Heart left ventricle (tissue), 16 donors: ENCODE measurements at places on chromosomes 1 and 21. TPM values are rescaled to one million over a fixed set of nuclear protein-coding genes. Genes with fewer than 3 reads are reported as not detected.

Gene MAP10
- polyA plus RNA-seq, result 1.6 TPM

Gene SYTL1
- polyA plus RNA-seq, result 1.2 TPM

Gene ISG15
- polyA plus RNA-seq, result 34.4 TPM

Gene SLC9C2
- not detected for polyA plus RNA-seq

Gene CRNN
- polyA plus RNA-seq, result not detected

Gene SPATA1
- 0.19 TPM for polyA plus RNA-seq

Gene OR2T3
- not detected for polyA plus RNA-seq

Gene RALGPS2
- 1.6 TPM for polyA plus RNA-seq

Gene BATF3
- polyA plus RNA-seq, result 0.69 TPM

Gene ZNF648
- not detected for polyA plus RNA-seq

DNA sequence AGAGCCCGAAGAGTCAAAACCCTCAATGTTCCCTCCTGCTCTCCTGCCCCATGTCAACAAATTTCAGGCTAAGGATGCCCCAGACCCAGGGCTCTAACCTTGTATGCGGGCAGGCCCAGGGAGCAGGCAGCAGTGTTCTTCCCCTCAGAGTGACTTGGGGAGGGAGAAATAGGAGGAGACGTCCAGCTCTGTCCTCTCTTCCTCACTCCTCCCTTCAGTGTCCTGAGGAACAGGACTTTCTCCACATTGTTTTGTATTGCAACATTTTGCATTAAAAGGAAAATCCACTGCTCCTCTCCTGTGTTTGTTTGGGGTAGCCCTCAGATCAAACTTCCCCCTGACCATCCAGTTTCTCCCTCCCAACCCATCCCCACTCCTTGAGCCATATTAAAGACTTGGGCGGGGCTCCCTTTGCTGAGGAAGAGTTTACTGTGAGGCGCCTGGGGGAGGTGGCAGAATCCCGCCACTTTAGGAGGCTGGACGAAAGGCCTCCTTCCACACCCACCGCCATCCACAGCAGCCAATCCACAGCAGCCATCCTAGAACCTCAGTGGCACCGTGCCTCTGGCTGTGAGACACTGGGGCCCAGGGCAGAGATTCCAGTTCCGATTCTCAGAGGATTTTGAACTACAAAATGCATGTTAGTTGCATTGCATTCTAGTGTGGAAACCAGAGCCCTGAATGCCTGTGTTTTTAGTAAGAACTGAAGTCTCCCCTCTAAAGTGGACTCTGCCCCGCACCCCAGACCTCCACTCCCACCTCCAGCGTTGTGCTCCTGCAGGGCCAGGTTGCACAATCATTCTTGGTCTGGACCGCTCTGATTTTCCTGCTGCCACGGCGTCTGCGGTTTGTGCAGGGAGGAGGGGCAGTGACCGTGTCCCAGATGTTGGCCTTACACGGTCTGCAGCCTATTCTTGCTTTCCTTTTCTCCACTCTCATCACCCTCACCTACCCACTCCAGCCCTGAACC is 3.0 kb downstream of the OLFML3 start:
- peak; percentile 79 for DNase-seq

DNA sequence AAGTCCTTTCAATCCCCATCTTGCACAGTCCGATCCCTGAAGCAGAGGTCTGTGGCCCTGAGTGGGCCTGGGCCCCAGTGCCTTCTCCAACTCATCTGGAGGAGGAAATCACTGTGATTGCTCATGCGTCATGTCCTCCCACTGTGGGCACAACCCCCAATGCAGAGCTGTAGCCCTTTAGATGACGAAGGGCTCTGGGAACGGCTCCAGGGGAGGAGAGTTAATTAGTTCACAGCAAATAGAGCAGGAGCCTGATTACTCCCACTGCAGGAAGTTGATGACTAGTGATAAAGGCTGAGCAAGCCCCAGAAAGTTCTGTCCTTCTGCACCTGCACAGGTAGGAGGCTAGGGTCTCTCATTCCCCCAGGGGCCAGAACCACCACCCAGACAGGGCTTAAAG is 111.5 kb downstream of the CCDC185 start:
- DNase-seq, result no peak

- no peak for DNase-seq
Observed at GRCh38 chr1:180507795-180508724, 5.7 kb upstream of the ACBD6 start.

DNA sequence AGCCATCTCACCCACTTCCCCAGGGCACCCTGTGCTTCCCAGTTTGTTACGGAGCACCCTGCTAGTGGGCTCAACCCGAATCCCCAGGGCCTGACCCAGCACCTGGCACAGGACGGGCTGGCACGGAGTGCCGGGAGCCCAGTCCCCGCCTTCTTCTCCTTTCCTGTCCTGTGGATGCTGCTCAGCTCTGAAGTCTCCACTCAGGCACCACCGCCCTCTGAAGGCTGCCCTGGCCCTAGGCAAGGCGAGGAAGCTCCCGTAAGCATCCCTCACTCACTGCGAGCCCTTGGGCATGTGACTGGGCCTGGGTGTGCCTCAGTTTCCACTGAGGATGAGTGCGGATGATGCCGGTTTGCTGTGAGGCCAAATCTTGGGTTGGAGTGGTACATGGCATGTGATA is 21.8 kb downstream of the SLC1A7 start:
- DNase-seq, result no peak

DNA sequence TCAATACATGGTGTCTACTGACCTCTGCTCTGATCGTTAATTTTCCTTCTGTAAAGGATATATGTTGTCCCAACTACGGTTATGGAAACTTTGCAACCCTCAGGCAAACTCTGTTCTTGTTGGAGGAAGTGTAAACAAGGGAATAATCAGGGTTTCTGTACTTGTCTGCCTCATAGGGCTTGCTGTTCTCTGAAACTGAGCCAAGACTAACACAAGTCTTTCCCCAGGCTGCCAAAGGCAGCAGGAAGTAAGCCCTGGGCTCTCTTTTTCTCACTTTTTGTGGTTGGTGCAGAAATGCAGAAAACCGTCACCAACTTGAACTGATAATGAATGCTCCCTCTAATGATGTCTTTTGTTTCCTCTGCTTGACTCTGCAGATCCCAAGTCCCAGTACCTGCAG is 7.6 kb downstream of the CYP4X1 start:
- no peak for DNase-seq

GRCh38 chr1:17141441-17142197 is 22.4 kb upstream of the PADI2 start:
- no peak for DNase-seq

DNA sequence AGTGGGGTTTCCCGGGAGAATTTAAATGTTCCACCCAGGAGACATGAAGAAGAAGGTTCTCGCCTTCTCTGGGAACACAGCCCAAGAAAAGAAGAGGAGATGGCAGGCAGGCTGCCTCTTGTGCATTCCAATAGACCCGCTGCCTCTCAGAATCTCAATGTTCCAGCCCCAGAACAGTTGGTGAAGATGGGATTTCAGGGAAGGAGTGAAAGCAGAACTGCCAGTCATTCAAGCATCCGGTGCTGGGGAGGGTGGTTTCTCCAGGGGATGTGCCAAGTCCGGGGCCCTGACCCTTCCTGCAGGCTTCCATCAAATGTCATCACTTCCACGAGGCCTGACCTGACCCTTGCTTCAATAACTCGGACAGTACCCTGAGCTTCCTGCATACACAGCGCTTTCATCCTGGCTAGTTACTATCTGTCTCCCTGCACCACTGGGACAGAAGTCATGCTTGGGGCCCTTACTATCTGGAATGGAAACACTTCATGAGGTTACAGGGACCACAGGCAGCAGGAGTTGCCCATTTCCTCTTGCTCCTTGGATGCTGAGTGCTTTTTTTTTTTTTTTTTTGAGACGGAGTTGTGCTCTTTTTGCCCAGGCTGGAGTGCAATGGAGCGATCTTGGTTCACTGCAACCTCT is 386.6 kb upstream of the POU3F1 start:
- DNase-seq, result no peak

DNA sequence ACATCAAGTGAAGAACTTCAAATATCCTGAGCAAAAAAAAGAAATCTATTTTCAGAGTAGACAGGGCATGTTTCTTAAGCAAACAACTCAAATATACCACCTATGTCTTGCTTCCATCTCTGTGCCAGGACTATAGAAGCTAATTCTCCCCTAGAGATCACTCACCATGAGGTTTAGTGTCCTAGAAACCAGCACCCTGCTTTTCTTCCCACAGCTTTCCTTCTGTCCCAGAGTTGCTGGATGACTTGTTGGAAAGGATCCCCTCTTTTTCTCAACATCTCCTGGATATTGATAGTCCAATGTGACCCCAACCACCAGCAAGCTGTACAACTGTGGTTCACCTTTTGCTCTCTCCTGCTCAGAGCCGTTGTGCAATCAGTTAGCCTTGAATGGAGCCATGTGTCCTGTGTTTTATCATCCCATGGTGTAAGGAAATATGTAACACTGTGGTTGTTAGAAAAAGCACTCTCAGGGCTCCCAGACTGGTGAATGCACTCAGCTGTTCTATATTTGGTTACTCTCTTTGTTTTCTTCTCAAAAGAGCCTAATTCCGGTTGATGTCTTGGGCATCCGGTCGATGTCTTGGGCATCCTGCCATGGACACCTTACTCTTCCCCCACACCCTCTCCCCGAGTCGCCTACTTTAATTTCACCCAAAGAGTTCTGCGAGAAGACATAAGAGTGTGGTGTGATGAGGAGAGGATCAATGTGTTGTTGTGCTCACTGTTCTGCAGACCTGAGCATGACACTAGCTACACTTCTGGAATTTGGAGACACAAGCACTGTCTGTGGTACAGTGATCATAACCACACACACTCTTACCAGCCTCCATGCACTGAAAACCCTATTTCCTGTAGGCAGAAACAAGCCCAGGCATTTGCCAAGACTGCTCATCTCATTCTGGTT is 1.7 kb downstream of the TNFSF4 start:
- DNase-seq, result no peak

DNA sequence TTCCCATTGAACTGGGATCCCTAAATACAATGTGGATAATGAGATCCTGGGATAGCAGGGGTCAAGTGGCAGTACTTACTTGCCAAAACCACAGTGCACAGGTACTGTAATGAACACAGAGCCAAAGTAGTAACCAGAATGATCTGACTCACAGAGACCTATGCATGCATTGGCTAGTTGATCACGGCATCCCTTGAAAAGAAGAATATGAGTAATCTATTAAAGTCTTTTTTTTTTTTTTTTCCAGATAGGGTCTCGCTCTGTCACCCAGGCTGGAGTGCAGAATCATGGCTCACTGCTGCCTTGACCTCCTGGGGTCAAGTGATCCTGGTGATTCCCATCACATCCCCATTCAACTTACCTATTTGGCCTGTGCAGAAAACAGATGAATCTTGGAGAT is 29.4 kb upstream of the EIF4G3 start:
- no peak for DNase-seq

GRCh38 chr1:235882816-235883215 is 16.1 kb upstream of the LYST start:
- no peak for DNase-seq

GRCh38 chr1:227735539-227736285 is 477 bp downstream of the SNAP47 start:
- no peak for DNase-seq

DNA sequence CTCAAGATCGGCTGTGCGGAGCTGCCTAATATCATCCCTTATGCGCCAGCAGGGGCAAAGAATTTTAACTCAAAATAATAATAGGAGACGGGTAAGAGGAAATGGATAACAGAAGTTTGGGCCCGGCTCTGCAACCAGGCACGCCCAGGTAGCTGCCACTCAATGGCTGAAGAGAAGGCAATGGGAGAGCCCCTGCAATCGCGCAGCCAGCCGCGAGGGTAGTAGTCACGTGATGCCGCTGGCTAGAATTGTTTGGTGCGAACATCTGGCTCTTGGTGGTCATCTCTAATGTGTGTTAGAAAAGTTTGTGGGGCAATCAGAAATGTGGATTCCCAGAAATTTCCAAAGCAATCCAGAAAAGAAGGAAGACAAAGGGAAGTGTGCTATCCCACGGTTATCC is 12.3 kb downstream of the BARHL2 start:
- DNase-seq, result no peak

DNA sequence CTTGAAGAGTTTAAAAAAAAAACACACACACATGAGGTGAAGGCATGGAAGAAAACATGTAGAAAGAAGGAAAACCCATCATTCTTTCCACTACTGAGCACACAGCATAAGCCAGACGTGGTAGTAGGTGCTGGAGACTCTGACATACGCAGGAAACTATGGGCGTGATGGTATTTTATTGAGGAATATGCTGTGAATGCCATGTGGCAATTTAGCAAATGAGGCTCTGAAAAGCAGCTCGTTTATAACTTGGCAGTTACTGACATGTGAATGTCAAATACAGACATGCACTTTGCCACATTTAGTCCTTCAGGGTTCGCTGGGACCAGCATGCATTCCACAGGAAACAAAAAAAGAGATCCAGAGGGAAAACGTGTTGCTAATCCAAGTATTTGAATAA is 74.3 kb upstream of the IFNAR2 start:
- DNase-seq, result no peak

GRCh38 chr1:37945743-37946702 is 830 bp downstream of the INPP5B start:
- DNase-seq, result peak; percentile 68

DNA sequence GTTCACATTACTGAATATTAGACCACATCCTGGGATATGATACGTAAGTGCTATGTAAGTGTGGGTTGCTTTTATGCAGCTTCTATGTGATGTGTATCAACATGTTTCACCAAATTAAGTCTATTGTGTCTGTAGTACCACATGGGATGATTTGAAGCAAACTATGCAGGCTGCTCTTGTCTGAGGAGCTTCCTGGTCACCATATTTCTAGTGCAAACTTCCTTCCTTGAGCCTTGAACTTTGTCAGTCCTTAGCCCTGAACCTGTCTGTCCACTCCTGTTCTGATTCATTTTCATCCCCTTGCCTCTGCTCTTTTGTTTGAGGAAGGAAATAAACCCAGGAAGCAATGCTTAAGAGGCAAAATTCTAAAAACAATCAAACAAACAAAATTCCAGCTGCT is 117.5 kb upstream of the VANGL1 start:
- DNase-seq, result no peak

DNA sequence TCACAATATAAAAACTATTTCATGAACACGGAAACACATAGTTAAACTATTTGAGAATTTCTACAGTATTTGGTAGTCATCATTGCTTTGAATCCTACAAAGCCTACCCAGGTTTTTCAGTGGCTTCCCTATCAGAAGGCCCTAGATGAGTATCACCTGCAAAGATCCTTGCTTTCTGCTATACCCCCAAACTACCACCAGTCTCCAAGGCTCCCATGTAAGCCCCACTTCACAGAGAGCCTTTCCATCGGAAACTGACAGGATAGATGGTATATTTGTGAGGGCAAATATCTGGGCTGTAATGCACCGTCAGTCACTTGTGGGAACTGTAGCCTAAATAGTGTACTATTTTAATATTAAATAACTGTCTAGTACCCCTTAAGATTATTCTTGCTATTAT is 674.3 kb downstream of the BRINP3 start:
- DNase-seq, result no peak

DNA sequence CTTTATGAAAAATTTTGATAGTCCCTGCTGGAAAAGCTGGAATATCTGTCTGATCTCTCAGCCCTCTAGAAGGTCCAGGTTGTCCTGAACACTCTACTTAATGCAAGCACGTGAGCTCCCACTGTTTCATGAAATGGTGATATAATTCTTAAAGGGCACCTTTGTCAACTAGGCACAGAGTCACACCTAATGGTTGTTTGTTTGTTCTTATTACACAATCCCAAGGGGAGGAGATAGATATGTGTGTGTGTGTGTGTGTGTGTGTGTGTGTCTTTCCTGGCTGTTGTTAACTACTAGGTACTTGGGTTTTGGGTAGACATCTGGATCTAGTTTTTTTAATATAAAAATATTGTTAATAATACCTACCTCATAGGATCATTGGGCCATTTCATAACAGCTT is 63.9 kb downstream of the GRIK1 start:
- no peak for DNase-seq

GRCh38 chr21:17388226-17388625 is 124.6 kb upstream of the CXADR start:
- DNase-seq, result no peak
